ENCODE measurements at places on chromosomes 6 and 20.

GRCh38 chr20:62030834-62031434 lies 34.7 kb downstream of the TAF4 start:
- DNase-seq = no peak

GRCh38 chr20:46990017-46990595 lies 95.5 kb downstream of the EYA2 start:
- peak; percentile 8 for DNase-seq

DNA sequence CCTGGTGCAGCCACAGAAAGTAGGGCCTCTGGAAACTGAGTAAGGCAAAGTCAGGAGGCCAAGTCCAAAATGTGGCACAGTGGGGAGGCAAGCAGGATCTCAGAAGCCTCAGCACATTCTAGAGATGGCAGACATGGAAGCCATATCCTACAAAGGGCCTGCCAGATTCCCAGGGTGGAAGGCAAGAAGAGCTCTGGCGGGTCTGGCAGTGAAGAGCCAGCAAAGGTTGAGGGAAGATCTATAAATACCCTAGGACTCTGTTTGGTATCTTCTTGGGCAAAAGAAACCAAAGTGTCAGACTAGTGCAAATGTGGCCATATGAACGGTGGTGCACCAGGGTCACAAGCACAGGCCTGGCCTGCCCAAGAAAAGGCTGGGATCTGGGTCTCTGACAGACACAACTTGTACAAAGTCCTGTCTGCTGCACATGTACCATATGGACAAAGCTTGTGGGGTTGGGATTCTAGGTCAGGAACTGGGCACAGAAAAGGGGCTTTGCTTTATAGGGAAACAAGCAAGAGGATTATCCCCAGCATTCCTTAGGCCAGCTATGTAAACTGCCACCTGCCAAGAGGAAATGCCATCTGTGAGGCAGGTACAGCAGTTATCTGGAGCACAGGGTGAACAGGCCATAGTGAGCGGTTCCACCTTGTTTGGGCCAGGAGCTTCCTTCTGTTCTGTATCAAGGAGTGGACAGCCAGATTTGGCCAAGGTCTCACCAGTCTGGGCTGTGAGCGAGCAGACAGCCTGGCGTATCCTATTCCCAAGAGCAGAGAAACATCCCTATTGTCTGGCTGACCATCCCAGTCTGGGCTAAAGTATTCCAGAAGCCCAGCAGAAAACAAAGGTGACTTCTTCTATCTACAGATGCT lies 36.3 kb upstream of the SLC4A11 start:
- no peak for DNase-seq

GRCh38 chr20:37630166-37630565 lies 63.7 kb upstream of the CTNNBL1 start:
- DNase-seq = no peak

DNA sequence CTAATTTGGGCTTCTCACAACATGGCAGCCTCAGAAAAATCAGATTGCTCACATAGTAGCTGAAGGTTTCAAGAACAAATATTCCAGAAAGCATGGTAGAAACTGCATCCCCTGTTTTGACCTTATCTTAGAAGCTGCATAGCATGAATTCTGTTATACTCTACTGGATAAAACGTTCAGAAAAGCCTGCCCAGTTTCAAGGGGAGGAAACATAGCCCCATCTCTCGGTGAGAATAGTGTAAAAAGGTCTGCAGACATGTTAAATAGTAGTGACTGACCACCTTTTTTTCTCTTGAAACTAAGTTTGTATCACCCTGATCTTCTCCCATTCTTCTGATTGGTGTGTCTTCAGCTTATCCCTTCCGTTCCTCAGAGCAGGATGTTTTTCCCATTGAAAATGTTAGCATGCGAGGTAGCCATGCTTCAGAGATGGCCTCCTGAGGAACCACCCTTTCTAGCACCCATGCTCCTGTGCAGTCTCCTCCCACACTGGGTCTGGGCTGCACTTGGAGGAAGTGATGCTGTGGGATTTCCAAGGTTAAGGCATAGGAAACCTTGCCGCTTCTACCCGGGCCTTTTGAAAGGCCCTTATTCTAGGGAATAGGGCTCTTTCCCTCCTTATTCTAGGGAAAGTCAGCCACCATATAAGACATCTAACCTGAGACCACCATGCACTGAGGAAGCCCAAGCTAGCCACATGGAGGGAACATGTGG lies 50.1 kb downstream of the MARCKS start:
- peak; percentile 28 for DNase-seq

DNA sequence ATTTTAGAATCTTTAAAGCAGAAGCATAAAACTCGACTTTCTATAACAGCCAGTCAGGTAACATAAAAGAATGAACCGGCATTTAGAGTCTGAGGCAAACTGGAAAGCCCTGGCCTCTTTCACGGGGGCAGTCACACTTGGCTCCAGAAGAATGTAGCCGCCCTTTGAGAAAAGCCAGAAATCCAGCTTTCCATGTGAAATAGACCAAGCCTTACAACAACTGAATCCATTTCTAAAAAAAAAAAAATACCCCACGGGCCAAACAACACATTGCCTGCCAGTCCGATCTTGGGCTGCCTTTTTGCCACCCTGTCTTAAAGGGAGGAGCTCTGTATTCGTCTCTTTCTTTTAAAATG lies 252.9 kb upstream of the TAB2 start:
- no peak for DNase-seq

- DNase-seq = no peak
Observed at GRCh38 chr6:145823328-145823944, 8.8 kb upstream of the FBXO30 start.

DNA sequence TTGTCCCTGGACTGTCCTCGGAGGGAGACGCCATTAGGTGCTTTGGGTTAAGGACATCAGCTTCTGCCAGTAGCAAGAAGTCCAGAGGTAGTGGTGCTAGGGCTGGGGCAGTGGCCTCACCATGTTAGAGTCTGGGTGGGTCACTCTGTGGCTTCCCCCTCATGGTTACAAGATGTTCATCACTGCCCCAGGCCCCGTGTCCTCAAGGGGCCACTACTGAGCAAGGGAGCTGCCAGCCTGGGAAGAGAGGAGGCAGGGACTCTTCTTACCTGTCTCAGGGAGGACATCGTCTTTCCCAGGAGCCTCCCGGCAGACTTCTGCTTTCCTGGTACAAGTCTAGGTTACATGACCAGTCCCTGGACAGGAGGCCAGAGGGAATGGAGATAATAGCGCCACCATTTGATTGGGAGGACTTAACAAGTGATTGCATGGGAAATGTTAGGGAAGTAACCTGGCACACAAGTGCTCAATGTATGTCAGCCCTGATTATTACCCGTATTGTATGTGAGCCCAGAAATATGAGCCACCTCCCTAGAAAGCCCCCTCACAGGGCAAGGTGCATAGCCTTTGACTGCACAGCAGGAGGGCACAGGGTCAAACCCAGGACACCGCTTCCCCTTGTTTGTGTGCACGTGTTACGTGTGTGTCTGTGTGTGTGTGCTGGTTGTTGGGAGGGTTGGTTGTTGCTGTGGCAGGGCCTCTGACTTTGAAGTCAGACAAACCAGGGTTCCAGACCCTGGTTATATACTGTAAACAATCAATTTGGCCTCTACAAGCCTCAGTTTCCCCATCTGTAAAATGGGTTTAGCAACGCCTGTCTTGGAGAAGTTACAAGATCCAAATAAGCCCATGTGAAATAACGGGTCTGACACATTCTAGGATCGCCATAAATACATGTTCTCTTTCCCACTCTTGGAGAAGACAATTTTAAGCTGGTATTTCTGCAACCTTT lies 30.0 kb downstream of the SIRPA start:
- no peak for DNase-seq

DNA sequence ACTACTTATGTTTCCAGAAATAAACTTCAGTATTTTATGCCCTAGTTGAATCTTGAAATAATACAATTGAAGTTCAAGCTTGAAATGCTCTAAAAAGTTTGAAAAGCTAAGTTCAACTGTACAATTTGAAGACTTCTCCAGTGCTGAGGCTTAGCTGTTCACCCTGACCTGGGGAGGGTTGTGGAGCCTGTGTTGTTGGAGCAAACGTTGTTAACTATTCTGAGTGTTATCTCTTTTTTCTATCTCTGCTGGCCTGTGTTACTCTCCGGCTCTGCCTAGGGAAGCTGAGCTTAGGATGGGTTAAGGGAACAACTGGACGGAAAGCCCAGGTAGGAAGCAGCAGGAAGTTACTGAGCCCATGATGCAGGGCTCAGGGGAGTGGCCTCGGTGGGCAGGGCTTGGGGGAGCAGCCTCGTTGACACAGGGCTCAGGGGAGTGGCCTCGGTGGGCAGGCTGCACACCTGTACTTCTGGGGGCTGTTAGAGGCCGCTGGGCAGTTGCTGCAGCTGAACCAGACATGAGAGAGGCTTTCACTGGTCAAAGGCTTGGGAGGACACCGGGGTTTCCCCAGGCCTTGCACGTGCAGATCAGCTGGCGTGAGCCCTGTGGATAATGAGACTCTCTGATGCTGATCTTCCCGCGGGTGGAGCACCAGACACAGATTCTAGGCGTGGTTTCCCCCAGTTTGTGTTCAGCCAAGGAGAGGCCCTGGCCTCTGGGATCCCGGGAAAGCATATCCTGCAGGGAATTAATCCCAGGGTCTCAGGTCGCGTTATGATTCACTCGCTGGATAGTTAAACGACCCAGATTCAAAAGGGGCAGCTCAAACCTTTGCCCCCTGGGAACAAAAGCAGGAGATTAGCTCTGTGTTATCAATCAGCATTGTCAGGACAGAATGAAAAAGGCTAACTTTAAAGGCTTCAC lies 58.9 kb downstream of the ERMARD start:
- no peak for DNase-seq

- DNase-seq = no peak
Observed at GRCh38 chr6:116326996-116327395, 43.8 kb upstream of the DSE start.

DNA sequence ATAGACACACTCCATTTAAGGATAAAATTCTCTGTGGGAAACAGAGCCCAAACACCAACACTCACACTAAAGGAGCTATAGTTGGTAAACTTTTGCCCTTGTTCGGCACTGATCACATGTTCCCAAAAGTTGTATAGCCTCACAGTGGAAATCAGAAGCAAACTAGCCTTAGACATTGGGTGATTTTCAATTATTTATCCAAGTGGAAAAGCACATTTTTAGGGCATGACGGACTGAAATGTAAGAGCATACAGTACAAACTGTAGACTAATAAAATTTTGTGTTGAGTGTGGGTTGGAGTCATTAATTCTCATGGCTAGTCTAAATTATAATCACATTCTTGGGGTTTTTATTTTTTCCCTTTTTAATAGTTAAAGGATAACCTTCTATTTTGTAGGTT lies 202.4 kb downstream of the MOXD1 start:
- DNase-seq = no peak

- no peak for DNase-seq
Observed at GRCh38 chr20:49594143-49594930, 26.4 kb upstream of the PTGIS start.

DNA sequence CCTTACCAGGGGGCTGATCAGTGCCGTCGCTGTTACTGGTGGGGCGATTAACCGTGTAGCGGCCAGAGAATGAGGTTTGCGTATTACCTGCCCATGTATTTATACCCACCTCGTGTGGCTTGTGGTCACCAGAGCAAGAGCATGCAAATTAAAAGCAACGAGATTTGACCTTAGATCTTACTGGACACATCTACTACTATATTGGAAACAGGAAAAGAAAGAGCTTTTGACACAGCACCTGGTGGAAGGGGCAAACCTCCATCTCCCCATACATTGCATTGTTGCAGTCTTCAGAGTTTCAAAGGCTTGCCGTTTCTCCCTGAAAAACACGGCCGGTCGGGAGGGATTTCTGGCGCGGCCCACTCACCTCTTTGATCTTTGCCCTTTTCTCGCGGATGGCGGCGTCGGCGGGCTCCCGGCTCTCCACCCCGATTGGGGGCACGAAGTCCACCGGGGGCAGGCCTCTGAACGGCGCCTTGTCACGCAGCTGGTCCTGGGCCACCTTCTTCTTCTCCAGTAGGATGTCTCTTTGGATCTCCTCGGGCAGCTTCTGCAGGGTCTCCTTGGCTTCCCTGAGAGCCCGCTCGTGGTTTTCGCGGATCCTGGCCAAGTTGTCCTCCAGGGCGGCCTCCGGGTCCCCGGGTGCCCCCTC lies 1.3 kb downstream of the MAN1A1 start:
- no peak for DNase-seq

GRCh38 chr6:13296536-13296997 lies 31.8 kb downstream of the TBC1D7 start:
- no peak for DNase-seq

DNA sequence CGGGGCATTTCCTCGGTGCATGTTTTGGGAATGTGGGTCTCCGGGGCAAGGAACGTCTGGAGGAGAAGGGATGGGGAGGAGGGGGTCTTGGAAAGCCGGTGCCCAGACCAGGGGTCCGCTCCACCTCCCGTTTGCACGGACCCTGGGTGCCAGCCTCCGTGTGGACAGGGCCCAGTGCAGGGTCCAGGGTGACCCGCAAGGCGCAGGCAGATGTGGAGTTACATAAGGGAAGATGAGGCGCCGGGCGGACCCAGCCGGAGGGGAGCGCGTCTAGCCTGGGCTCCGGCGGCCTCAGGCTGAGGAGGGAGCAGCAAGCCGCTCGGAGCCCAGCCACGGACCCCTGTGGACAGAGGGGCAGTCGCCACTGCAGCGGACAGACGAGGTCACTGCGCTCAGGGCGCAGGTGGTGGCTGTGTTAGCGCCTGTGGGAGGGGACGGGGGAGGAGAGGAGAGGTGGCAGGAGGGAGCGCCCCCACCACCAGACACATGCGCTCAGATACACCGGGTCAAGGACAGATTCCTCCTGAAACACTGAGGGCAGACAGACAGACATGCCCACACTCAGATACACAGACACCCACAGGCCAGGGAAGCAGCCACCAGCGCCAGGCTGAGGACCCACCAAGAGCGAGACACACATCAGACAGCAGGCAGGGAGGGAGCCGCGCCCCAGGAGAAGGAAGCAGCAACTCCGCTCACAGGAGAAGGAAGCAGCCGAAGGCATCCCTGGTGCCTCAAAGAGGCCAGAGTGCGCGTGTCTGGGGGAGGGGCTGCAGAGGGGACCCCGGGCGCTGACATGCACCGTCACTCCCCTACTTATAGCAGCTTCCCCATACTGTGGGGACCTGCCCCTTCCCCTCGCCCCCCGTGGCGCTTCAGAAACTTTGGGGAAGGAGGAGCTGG lies 839 bp upstream of the HRH3 start:
- no peak for DNase-seq

DNA sequence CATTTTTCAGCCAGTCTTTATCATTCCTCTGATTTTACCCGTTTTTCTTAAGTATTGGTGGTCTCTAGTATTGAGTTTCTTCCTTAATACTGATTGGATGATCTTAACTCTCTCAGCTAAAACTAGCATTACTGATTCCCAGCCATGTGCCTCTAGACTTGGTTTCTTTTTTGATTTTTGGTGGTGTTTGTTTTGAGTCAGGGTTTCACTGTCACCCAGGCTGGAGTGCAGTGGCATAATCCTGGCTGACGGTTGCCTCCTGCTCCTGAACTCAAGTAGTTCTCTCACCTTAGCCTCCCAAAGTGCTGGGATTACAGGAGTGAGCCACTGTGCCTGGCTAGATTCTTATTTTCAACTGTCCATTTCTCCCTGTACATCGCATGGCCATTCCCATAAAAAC lies 24.9 kb downstream of the DPPA5 start:
- no peak for DNase-seq

Data from suppressor macrophage treated with lipopolysaccharide for 4 hours (primary cell).